ENCODE measurements at places on chromosomes 6 and 20.
A peak's percentile ranks its signal among the peaks of the same experiment; 100 is the strongest.

DNA sequence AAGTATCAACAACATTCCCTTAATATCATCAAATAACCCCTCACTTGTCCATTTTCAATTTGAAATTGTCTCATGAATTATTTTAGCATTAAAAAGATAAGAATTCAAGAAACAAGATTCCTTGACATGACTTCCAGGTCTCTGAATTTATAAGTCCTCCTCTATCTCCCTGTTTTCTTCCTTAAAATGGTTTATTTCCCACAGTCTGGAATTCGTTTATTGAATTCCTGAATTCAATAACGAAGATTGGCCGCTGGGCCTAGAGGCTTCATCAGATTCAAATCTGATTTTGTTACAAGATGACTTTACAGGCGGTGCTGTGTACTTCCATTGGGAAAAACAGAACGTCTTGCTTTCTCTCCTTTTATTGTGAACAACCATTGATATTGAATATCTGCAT is 48.9 kb upstream of the NELFCD start:
- DNase-seq = no peak

DNA sequence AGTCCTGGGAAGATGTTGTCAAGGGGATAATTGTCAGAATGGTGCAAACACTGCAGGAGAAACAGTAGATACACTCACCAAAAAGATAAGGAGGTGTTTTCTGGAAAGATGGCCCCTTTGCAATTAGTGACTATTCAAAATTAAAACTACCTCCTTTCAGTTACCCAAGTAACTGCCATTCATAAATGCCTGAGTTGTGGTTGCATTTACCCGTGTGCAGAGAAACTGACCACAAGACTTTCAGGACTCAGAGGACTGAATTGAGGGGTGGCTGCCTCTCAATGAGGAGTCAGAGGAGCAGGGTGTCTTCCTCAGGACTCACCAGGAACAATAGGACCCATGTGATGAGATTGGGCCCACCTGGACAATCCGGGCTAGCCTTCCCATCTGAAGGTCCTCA is 39.0 kb downstream of the GCM1 start:
- no peak for DNase-seq

DNA sequence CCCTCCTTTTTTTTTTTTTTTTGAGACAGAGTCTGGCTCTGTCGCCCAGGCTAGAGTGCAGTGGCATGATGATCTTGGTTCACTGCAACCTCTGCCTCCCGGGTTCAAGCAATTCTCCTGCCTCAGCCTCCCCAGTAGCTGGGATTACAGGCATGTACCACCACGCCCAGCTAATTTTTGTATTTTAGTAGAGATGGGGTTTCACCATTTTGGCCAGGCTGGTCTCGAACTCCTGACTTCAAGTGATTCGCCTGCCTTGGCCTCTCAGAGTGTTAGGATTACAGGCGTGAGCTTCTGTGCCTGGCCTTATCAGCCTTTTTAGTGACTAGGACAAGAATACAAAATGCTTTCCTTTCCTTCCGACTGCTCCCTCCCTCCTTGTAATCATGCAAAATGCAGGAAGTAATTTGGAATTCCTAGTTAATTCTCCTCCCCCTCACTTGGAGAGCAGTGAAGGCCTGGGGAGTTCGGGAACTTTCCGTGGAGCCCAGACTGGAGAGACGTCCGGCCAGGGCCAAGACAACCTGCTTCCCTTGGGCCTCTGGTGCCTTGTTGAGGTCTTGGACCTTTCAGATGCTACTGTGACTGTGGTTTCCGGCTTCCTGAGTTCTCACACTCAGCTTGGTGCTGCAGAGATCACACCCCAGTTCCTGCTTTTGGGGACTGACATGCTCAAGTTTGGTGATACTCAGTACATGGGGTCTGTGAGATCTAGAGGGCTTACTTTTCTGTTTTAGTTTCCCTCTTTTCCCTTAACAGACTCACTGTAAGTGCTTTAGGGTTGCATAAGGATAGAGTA is 3.9 kb upstream of the PHF20 start:
- no peak for DNase-seq

DNA sequence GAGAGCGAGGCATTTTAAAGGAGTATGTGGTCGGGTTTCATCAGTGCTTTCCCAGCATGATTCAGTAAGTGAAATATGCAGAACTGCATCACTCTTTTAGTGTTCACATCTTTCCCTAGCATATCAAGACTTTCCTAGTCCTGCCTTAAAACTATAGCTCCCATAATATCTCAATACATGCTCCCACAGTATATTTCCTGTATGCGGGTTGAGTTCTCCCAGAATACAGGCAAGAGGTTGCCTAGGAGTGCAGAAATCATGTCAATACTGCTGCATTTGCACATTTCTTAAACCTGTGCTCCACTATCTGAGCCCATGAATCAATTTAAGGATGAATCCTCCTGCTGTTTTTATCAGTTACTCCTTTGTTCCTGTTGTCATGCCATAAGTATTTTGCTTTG is 386.6 kb upstream of the SLC35B3 start:
- no peak for DNase-seq

GRCh38 chr6:21885532-21886114 is 292.1 kb downstream of the SOX4 start:
- peak; percentile 5 for DNase-seq

DNA sequence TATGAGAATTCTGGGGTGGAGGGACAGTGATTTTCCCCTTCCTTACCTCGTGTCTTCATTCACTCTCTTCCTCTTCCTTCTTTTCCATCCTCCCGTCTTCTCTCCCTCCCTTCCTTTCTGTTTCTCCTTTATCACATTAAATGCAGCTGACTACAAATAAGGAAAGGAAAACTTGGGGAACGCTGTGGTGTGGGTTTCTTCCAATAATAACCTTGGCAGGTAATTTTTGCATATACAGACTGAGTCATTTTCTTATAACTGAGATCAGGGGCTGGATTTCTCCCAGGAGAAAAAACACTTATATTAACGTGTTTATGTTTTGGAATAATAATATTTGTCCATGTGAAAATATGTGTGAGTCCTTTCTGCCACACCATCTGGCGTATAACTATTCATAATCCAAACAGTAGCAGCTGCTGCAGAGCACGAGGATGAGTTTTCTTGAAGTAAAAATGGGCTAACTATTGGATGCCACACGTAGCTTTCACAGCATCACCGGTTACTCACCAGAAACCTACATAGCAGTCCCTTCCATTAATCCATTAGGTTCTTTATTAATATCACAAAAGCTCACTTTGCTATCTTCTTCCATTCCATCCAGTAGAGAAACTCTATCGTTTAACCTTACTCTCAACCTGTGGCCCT is 139.2 kb upstream of the SASH1 start:
- no peak for DNase-seq

GRCh38 chr6:13500915-13501314 is 13.5 kb upstream of the GFOD1 start:
- DNase-seq = no peak

DNA sequence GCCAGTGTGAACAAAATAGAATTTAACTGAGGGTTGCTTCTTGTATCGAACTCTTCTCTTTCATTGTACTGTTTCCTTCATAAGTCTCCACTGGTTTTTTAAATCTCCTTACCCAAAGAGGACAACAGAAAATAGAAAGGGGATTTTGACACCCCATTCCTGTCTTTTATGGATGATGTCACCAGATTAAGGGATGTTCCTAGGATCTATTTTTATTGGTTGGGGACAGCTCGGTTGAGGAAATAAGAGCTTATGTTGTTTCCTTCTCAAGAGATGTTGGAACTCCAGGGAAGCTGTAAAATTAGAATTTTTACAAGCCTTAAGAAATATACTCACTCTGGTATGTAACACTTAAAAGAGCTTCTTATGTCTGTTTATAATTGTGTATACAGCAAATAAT is 171.5 kb downstream of the PHF3 start:
- DNase-seq = no peak

GRCh38 chr20:20448881-20449280 is 81.0 kb downstream of the INSM1 start:
- DNase-seq = no peak

DNA sequence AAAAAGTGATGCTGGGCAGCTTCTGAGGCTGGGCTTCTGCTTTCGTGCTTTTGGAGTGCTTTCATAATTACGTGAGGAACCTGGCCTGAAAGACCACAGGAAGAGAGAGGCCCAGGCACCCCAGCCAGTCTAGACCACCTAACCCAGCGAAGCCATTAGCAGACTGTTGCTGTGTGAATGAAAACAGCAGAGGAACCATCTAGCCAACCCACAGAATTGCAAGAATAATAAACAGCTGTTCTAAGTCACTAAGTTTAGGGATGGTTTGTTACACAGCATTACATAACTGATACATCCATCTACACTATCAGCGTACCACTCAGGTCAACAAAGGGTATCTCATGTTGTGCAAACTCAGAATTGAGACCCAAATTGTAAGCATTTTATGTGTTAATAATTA is 34.5 kb downstream of the FGD2 start:
- DNase-seq = no peak

DNA sequence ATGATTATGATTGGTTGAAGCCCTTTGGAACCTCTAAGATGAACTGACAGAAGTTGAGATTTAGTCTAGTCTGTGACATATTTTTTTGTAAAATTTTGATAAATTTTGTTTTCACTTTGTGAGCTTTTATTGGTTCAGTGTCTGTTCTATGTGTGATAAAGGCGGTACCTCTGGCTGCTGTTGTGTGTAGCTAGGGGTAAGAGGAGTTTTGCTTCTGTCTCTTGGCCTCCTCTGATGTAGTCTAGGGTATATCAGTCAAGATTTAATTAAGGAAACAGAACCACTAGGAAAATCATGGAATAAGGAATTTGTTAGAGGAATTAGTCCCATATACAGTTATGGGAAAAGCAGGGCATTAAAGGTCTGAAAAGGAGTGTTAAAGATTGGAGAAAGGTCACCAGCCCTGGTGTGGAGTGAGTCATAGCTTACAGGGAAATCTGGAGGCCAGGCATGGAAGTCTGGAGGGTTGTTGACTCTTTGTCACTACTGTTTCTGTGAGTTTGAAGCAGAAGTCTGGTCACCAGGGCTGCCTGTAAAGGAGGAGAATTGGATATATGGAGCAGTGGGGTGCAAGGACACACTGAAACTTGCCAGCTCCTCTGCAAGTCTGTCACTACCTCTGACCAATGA is 28.5 kb downstream of the CDC5L start:
- peak; percentile 27 for DNase-seq

DNA sequence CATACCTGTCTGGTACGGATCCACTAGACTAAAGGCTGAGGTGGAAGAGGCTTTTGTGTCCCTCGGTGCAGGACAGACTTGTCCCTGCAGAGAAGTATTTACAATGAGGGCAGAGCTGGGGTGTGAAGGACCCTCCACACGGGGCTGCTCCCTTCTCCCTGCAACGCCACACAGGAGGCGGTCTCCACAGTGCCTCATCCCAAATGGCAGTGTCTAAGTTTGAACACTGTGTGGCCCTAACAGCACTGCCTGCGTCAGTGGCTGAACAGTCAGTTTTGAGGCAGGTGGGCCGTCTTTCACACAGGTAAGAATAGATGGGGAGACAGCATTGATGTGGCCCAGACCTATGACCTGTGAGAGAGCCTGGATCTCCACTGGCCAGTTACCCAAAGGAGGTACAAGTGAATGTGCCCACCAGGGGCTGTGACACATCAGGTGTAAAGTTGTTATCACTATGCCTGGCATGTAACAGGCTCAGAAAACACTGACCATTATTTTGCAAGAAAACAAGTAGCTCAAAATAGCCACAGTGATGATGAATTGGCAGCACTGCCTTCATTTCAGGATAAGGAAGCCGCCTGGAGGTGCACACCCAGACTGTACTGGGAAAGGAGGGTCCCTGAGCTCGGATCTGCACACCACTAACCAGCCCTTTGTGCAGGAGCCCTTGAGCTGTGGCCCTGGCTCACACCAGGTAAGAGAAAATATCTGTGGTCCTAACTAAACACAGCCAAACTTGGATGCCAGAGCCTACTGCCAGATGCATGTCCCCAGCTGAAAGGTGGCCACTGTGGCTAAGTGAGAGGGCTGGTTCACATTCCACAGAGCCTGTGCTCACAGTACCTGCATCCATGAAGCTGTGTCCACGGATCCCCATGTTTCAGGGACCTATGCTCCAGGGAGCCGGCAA is 246.7 kb downstream of the DLL1 start:
- DNase-seq = no peak

- DNase-seq = no peak
Observed at GRCh38 chr6:40188931-40189330, 254.7 kb upstream of the MOCS1 start.

- no peak for DNase-seq
Observed at GRCh38 chr6:166075186-166075585, 92.5 kb downstream of the TBXT start.

DNA sequence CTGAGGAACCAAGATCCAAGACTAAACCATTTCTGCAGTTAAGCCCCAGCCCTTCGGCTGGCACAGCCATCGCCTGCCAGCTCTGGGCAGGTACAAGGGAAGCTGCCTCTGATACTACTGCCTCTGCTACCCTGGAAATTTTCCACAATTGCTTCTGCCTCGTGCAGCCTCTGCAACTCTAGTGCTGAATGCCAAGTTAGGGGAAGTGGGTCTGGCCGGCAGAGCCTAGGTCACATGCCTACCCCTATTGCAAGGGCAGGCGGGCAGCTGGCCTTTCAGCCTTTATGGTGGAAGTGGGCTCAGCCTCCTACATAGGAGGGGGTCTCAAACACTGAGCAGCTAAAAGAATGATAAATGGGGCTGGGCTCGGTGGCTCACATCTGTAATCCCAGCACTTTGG is 44.5 kb upstream of the TULP1 start:
- DNase-seq = no peak

DNA sequence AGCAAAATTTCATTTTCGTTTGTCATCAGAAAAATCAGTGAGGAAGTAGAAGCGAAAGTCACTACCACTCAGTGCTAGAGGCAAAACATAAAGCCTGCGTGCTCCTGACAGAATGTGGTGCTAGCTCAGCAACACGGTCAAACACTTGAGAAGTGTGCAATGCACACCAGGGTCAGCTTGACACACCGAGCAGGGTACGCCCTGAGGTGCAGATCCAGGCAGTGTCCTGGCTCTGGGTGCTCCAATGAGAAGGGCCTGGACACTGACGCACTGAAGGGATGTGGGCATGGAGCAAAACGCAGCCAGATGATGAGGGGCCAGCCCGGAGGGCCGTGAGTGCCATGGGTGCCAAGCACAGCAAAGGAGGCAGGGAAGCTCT is 5.9 kb downstream of the RNASET2 start:
- DNase-seq = no peak

GRCh38 chr6:31126396-31127175 is 6.3 kb upstream of the CDSN start:
- no peak for DNase-seq
